ENCODE measurements at places on chromosomes 1 and 21.

DNA sequence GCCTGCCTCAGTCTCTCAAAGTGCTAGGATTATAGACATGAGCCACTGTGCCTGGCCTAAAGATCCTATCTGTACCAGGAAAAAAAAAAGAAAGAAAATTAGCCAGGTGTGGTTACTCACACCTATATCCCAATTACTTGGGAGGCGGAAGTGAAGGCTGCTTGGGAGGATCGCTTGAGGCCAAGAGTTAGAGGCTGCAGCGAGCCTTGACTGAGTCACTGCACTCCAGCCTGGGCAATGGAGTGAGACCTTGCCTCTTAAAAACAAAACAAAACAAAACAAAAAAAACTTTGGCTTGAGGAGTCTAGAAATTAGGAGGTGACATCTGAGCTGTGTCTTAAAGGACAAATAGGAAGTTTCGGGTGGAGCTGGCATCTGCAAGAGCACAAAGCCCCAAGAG is 38.7 kb upstream of the KIF26B start:
- no peak for DNase-seq

- no peak for DNase-seq
Measured at GRCh38 chr1:207308451-207309190, 12.9 kb upstream of the CD55 start.

DNA sequence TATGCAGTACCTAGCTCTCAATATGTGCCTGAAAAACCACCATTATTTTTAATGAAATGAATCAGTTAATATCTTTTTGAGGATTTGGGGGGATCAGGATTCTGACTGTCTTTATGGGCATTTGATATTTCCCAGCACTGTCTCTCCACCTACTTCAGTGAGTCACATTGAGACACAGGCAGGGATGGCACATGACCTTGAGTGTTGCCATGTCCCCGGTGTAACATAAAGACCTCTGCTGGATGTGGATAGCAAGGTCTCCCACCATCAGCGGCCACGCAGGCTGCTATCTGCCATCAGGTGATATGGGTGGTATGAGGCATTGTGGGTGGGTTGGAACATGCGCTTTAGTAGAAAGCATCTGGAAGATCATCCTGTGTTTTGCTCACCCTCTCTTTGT is 103.2 kb downstream of the RGL1 start:
- no peak for DNase-seq

DNA sequence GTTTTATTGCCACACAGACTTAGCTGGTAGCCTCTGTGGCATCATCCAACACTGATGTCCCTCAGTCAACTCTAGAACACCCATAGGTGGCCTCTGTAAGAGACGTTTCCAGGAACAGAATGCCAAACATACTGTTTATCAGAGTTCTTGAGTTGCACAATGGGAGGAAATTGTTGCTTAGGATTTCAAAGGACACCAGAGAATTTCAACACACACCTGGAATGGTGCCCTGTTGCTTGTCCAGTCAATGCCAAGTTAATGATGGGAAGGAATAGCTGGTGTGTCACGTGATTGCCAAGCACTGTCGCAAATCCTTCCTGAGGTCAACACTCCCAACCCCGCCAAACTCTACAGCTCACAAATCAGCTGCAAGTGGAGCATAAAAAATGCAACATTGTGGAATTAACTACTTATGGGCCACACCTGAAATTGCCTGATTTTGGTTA is 28.6 kb upstream of the DUSP23 start:
- DNase-seq: no peak

DNA sequence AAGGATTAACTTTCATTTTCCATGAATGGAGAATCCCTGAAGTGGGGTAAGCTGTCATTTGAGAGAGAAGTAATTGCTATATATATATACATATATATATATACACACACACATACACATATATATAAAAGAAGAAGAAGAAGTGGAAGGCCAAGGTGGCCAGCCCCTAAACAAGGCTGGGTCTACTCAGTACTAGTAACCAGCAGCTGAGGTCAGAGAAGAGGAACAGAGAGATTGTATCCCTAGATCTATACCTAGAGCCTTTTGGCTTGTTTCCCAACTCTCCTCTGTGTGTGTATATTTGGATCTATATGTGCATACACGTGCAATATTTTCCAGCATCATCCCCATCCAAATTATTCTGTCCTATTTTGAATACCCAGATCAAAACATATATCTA is 5.2 kb downstream of the TNFSF4 start:
- DNase-seq: no peak

GRCh38 chr1:1545946-1546737 is 5.7 kb upstream of the TMEM240 start:
- DNase-seq: no peak

GRCh38 chr1:15355968-15356625 is 53.6 kb upstream of the EFHD2 start:
- DNase-seq: no peak

GRCh38 chr1:178004926-178005391 is 35.1 kb upstream of the SEC16B start:
- no peak for DNase-seq

DNA sequence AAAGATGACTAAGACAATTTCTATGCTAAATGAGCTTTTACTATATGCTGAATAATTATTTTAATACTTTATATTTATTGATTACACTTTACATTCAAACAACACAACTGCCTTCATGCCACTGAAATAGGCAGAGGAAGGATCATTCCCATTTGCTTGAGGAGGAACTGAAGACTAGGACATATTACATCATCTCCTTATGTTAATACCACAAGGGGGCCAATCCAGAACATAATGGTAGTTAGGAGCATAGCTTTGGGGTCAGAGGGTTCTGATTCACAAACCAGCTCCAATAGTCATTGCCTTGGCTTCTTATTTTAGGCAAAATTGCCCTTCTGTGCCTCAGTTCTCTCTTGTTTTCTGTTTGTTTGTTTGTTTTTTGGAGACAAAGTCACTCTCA is 306.5 kb downstream of the KCNH1 start:
- DNase-seq: no peak

DNA sequence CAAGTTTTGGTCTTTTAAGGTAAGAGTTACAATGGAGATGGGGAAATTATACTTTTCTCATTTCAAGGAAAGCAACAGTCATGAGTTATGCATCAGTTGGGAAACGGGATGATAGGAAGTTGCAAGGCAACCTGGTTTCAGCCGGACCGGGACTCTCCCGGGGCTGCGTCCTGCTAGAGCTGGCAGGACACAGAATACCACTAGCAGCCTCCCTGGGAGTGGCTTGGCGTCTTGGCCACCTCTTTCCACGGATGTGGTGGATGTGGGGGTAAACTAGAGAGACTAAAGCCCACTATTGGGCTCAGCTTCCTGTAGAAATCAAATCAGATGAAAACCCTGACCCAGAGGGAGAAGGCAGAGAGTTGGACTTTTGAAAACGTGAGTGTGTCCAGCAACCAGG is 71.9 kb downstream of the ADARB1 start:
- no peak for DNase-seq

DNA sequence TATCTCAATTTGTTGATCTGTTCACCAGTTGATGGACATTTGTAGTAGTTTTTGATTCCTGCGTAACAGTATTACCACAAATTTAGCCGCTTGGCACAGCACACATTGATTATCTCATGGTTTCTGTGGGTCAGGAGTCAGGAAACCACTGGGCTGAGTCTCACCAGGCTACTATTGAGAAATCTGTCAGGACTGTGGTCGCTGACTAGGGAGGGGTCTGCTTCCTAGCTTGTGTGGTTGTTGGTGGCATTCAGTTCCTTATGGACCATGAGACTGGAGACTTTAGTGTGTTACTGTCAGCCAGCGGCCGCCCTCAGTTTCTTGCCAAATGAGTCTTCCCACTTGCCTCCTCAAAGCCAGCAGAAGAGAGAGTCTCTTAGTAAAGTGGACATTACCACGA is 9.8 kb downstream of the PEX14 start:
- no peak for DNase-seq

- DNase-seq: no peak
Measured at GRCh38 chr1:153488731-153489130, 28.3 kb upstream of the S100A7 start.

DNA sequence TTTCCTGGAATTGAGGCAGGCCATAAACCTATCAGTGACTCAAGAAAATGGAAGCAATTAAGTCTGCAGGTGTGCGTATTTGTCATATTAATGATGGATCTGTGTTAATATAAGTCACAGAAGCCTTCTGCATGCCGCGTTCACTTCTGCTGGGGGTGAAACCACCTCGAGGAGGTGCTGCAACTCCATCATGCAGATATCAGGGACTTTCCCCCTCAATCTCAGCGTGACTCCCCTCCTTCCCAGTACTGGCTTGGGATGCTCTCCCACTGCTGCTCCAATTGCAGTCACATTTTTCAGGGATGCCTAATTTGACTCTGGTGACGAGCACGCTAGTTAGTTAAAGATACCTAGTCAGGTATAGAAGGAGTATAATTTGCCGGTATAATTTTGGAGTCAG is 87.5 kb downstream of the ASTN1 start:
- DNase-seq: no peak
